ENCODE measurements at places on chromosomes 11 and 22.

- DNase-seq = no peak
These were observed 3.1 kb downstream of the HMBS start for GRCh38 chr11:119087747-119088241.

GRCh38 chr11:19676475-19677380 is 35.9 kb upstream of the NAV2 start:
- DNase-seq = no peak

GRCh38 chr11:72326151-72326848 is 82.3 kb upstream of the PHOX2A start:
- no peak for DNase-seq

DNA sequence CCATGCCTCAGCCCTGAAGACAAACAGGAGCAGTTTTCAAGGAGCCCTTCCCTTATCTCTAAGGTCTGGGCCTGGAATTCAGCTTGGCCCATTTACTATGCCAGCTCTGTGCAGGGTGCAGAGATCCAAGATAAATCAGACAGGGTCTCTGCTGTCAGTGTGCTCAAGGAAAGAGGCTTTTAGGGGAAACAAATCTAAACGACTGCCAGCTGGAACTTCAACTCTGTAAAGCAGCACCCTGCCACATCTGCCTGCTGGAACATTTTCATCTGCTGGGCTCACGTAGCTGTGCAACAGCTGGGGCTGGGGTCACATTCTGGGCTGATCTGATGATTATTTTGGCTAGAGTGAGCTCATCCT is 19.8 kb upstream of the EHF start:
- DNase-seq = no peak

DNA sequence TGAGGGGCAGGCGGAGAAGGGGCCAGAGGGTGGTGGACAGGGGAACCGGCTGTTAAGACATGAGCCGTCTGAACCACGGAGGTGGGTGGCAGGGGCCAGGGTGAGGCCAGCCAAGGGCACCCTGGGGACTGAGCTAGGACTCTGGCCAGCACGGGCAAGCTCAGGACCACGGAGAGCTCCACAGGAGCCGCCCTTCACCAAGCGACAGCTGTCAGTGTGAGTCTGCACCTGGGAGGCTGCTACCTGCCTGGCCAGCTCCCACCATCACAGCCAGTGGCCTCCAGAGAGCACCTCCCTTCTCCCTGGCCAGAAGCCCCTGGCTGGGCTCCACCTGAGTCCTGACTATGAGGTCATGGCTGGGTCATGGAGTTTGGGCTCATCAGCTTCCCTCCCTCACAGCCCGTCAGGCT is 21.6 kb downstream of the MGAT3 start:
- DNase-seq = no peak

GRCh38 chr22:24725736-24726135 is 48.8 kb downstream of the PIWIL3 start:
- DNase-seq = no peak

- DNase-seq = no peak
These were observed 19.7 kb downstream of the MYO7A start for GRCh38 chr11:77147668-77148321.

DNA sequence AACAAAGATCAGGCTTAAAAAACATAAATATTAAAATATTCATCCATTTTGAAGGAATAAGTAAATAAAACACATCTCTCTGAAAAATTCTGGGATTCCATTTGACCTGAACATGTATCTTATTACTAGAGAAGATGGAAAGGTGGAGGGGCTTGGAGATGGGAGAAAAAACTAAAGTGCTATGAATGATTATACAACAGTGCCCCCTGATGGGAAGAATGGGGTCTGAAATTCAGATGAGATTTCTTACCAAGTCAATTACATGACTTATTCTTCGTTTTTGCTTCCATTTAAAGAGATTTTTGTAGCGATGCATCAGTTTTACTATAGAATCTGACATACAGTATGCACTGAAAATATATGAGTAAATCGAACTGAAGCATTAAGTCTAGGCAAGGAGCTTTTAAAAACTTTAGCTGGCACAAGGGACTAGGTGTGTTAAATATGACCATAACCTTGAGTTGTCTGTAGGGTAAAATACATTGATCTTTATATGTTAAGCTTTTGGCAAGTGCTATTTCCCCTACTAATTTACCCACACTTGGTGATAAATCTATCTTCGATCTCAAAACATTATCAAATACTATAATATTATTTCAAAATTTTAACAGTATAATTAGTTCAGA is 718.8 kb downstream of the CNTN5 start:
- DNase-seq = no peak

GRCh38 chr11:91263496-91264365 is 960.9 kb upstream of the FAT3 start:
- DNase-seq = no peak

- no peak for DNase-seq
These were observed 15.5 kb downstream of the OR52M1 start for GRCh38 chr11:4560467-4560866.

DNA sequence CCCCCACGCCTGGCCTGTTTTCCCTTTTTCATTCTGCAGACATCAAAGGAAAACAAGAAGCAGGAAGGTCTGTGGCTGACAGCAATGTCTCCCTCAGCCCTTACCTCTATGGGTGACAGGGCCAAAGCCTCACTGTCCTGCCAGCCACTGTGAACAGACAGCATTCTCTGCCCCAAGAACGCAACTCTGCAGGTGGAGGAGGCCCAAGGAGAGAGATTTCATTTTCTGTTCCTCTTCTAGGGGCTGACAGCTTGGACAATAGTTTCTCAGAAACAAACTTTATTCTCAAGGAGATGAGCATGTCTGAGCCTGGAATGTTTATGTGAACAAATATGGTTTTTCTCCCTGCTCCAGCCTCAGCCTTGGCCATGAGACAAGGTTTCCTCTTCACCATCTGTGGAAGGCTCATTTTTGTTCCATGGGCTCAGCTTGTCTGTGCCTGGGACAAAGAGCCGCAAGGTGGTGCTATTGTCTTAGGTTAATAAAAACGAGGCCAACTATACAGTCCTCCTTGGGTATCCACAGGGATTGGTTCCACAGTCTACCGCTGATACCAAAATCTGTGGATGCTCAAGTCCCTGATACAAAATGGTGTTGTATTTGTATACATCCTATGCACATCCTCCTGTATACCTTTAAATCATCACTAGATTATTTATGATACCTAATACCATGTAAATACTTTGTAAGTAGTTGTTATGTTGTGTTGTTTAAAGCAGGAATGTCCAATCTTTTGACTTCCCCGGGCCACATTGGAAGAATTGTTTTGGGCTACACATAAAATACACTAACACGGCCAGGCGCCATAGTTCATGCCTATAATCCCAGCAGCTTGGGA is 5.8 kb downstream of the PIWIL3 start:
- peak; percentile 30 for DNase-seq

GRCh38 chr11:47495011-47495855 is 46.3 kb upstream of the RAPSN start:
- DNase-seq = no peak

- DNase-seq = no peak
These were observed 65.5 kb upstream of the ARFGAP3 start for GRCh38 chr22:42922374-42923191.

DNA sequence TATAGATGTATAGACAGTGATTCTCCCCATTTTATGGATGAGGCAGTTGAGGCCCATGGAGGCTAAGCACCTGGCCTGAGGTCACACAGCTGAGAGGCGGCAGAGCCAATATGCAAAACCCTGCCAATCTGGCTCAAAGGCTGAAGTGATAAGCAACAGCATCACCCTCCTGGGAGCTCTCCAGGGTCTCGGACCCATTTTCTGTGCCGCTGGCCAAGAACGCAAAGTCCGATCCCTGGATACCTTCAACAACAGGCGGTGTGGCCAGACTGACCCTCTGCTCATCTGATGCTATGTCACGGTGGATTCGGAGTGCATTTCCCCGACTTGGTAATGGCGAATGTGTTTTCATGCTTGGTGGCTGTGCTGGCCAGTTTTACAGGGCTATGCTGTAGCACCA is 595.0 kb downstream of the TBC1D22A start:
- DNase-seq = no peak

GRCh38 chr22:48268771-48269552 is 1506.5 kb downstream of the TBC1D22A start:
- no peak for DNase-seq

GRCh38 chr11:88326099-88326498 is 11.4 kb downstream of the CTSC start:
- DNase-seq = no peak

DNA sequence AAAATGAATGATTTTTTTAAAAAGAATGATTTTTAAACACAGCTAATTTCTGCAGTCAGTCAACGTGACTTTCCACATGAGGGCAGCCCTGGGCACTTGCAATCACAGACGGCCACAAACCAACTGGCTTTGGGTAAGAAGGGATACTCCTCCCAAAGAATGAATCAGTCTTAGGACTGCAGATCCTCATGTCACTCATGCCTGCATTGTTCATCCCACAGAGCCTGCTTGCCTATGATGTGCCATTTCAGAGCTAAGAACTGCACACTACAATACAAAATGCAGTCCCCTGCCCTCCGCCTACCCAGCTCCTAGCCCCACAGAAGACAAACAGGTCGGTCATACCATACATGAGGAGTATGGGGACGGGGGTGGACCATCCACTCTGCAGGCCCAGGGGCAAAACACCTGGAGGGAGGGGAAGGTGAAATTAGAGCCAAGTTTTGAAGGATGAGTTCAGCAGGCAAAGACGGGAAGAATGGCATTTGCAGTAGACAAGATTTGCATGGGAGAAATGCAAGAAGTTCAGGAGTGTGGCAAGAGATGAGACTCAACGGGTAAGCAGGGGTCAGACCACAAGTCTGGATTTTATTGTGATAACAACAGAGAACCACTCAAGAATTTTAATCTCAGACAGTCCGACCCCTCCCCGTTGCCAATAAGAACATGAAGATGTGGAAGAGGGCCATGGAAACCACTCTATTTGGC is 24.7 kb downstream of the PACSIN2 start:
- DNase-seq = no peak

GRCh38 chr11:107969219-107969618 is 39.5 kb upstream of the CUL5 start:
- no peak for DNase-seq

- DNase-seq = no peak
These were observed 89.1 kb downstream of the FAM76B start for GRCh38 chr11:95700471-95700817.

- no peak for DNase-seq
These were observed 33.8 kb upstream of the WNT11 start for GRCh38 chr11:76240161-76240540.
